ENCODE measurements at places on chromosomes 4 and X.

- no peak for DNase-seq
Measured at GRCh38 chrX:64758047-64758446, 218.2 kb downstream of the ZC4H2 start.

- no peak for DNase-seq
Measured at GRCh38 chr4:8364848-8365350, 75.6 kb downstream of the ACOX3 start.

- DNase-seq = no peak
Measured at GRCh38 chrX:71282514-71283402, 677 bp upstream of the NONO start.

DNA sequence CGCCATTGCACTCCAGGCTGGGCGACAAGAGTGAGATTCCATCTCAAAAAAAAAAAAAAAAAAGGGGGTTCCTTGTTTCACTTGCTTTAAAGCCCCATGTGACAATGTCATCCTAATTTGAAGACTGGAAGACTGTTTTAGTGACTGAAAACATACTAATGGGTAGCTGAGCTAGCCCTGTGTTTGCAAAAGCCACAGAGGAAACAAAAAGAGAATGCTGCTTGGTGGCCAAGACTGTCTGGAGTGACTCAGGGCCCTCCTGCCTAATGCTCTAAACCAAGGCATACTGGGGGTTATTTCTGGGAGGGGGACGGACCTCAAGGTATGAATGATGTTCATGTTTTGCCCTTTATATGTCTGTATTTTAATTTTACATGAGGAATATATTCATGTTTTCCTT, 16.0 kb downstream of the HPSE start:
- DNase-seq = no peak

DNA sequence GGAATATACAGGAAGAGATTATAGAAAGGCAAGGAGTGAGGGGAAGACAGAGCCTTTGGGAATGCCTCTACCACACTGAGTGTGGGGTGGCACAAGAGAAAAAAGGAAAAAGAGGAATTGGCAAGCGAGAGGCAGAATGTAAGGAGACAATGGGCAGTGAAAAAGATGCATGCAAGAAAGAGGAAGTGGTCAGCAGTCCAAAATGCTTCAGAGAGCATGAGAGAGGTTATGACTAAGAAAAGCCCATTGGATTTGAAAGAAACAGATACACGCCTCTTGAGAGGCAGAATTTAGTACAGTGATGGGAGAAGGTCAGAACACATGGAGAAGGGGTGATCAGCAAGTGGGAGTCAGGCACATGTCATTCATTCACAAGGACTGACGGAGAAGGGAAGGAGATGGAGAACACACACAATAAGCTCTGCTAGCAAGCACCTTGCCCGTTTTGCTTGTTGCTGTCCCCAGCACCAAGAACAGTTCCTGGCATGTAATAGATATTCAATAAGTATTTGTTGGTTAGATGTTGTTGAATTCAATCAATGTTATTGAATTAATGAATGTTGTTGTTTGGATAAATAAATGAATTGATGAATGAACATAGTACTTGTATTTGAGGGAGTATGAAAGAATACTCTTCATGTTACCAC, 6.3 kb downstream of the DCHS2 start:
- DNase-seq = no peak

DNA sequence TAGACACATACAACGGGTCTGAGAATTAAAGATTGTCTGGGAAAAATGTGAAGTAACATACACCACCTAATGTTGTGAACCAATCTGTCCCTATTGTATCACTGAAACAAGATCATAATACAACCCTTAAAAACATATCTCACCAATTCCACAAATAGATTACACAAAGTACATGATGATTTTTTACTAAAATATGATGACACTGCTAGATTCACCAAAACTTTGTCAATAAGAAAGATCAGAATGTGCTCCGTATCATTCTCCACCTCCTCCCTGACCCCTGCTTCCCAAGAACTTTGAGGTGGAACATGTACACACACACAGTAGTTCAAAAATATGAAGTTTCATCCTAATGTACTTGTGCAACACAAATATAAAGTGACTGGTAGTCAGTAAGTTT, 862.0 kb downstream of the PCDH18 start:
- no peak for DNase-seq

DNA sequence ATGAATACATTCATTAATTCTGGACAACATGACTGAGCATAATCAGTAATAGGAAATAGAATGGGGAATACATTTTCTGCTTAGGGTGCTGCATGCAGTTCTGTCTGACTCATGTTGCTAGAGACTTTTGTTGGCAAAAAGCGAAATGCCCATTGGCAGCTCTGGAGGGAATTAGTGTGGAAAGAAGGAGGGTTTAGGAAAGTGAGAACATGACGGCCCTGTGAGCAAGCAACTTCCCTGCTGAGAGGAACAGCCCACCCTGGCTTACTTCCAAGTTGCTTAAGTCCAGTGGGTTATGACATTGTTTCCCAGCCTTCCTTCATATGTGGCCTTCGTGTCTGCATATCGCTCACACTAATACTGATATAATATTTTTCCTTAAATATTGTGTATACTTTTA, 13.8 kb downstream of the MAD2L1 start:
- DNase-seq = no peak

DNA sequence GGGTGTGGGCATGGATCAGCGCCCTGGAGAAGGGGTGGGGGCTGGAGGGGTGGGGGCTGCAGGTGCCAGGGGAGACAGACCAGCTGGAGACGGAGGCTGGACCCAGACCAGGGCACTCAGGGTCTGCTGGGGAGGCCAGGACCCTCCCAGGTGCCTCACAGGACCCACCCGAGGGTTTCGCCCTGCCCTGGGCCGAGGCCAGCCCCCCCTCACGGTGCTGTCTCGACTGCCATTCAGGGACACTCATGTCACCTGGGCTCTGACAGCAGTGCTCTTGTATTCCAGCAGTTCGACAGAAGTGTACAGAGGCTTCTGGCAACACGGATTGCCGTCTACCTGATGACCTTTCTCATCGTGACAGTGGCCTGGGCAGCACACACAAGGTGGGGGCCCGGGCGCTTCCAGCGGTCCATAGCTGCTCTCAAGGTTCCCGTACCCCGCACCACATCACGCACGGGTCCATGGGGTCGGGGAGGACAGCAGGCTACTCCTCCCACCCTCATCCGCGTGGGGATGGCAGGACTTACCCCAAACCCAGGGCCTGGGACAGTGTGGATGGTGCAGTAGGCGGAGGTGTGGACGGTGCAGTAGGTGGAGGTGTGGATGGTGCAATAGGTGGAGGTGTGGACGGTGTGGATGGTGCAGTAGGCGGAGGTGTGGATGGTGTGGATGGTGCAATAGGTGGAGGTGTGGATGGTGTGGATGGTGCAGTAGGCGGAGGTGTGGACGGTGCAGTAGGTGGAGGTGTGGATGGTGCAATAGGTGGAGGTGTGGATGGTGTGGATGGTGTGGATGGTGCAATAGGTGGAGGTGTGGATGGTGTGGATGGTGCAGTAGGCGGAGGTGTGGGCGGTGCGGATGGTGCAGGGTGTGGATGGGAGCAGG, 18.1 kb downstream of the TMEM175 start:
- DNase-seq = no peak

- DNase-seq = no peak
Measured at GRCh38 chr4:142579443-142579842, 266.7 kb downstream of the INPP4B start.

Data from Jurkat, Clone E6-1 (cell line).